ENCODE measurements at places on chromosomes 5 and 9.

DNA sequence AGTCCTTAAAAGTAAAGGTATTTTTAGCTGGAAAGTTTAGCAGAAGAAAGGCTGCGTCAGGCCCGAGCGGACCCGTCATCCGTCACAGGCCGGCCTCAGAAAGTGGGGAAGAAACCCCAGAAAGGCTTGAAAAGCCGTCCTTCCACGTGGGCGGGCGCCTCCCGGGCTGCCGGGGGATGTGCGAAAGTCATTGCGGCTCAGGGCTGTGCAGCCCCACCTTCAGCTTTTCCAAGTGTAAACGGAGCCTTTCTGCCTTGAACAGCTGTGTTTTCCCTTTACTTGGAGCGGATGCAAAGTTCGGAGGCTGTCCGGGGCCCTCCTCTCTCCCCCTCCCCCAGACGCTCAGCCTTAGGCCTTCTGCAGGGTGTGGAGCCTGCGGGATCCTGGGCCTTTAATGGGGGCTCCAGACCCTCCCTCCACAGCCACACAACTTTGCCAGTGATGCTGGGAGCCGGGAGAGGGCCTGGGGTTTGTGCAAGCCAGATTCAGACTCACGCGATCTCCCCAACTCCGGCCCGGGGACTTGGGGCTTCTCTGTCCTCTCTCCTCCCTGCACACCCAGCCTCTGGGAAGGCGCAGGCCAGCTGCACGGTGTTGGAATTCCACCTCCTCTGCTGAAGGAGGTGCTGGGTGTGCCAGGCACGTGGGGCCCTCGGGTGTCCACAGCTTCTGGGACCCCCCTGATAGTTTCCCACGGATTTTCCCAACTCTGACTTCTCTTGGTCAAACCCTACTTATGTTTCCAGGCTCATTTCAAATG, 95.5 kb upstream of the RAPGEF1 start:
- no peak for DNase-seq

DNA sequence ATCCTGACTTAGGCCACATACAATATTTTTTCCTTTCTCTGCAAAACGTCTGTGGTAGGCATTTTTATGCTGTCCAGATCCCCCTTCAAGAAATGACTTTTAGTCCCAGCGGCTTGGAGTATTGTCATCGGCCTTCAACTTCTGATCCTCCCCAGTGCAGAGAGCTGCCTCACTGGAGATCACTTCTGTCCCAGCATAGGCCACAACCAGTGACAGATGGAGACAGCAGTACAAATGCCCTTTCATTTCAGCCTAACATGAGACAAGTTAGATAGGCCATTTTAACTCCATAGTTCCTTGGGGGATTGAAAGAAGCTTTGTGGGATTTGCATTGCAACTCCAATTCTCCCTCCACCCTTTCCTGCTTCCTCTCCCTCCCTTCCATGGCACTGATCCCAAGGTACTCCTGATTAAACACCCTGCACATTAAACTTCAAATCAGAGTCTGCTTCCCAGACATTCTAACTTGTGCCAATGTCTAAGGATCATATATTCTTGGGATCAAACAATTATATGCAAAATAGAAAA, 3.2 kb upstream of the MAMDC2 start:
- no peak for DNase-seq

GRCh38 chr9:95007226-95007869, 280.8 kb downstream of the AOPEP start:
- no peak for DNase-seq

DNA sequence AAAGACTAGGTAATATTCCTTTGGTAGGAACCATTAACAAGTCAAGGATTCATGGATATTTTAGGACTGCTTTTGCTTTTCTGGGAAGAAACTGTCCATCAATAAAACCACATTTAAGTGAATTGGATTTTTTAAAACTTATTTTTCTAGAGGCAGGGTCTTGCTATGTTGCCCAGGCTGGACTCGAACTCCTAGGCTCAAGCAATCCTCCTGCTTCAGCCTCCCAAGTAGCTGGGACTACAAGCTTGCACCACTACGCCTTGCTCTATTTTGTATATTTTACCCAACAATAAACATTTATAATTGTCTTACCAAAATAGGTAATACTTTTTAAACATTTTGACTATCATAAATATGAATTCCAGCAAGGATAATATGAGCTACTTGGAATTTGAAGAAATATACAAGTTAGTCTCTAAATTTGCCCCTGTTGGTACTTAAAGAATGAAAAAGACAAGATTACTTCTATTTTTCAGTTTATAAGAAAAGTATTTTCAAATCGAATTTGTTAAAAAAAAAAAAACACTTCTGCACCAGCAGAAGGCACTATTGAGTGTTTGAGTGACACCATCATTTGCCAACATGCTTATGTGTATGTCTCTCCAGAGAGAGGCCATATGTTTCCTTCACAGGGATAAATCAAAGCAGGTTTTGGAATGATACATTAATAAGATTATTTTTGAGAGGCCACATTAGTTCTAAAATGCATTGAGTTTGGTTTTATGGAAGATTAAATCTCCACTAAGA, 60.0 kb upstream of the CARTPT start:
- no peak for DNase-seq

DNA sequence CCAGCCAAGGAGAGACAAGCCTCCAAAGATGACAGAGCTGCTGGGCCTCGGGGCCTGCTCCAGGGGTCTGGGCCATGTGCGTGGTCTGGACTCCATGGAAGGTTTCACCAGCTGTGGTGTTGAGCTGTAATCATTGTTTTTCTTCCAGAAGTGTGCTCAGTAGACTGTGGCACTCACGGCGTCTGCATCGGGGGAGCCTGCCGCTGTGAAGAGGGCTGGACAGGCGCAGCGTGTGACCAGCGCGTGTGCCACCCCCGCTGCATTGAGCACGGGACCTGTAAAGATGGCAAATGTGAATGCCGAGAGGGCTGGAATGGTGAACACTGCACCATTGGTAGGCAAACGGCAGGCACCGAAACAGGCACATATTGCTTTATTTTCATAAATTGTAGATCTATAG, 164.8 kb upstream of the WWC1 start:
- DNase-seq = no peak
